ENCODE measurements at places on chromosomes 5 and 9.

DNA sequence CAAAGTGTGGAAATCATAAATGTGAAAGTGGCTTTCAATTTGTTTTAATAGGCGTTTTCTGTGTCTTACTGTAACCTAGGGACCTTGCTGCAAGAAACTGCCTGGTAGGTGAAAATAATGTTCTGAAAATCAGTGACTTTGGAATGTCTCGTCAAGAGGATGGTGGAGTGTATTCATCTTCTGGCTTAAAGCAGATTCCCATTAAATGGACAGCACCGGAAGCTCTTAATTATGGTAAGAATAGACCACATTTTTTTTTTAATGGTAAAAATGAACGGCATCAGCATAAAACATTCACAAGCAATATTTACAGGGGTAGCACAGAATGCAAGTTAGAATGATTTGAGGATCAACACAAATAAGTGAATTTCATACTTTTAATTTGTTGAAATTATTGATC lies 229.1 kb downstream of the PJA2 start:
- no peak for DNase-seq

DNA sequence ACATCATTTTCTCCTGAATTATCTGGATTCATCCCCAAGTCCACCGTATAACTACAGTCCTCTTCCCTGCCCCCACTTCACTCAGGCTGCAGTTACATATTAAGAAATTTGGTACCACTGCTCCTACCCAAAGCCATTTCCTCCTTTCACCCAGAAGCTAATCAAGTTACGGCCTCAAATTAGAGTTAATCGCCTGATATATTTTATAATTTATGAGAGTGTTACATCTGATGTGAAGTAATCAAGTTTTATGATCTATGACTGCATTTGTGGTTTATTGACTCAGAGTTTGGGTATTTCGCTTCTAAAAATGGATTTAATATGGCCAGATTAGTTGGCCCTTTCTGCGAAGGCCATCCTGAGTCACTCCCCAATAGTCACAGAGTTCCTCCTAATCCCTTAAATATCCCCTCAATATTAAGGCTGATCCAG lies 223.6 kb upstream of the KIF2A start:
- DNase-seq = no peak

GRCh38 chr5:171850324-171850947 lies 64.8 kb downstream of the SMIM23 start:
- no peak for DNase-seq

DNA sequence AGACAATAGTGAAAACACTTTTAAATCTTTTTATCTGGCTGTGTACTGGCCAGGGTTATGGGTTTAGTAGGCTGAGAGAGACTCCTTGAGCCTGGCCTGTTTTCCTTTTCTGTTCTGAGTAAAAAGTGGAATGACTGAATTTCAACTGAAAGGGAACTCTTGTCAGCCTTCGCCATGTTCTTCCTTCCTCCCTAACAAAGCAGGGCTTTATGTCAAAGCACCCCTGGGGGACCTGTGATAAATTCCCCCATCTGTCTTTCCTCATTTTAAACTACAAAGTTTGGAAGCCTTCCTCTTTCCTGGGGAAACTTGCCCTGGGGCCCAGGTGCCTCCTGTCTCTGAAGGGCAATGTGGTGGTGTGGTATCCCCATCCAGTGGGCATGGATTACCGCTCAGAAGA lies 29.7 kb downstream of the LARP1 start:
- DNase-seq = no peak

- no peak for DNase-seq
Measured at GRCh38 chr9:84293001-84293798, 47.4 kb downstream of the SLC28A3 start.

- DNase-seq = no peak
Measured at GRCh38 chr5:137587919-137588318, 88.8 kb upstream of the SPOCK1 start.

DNA sequence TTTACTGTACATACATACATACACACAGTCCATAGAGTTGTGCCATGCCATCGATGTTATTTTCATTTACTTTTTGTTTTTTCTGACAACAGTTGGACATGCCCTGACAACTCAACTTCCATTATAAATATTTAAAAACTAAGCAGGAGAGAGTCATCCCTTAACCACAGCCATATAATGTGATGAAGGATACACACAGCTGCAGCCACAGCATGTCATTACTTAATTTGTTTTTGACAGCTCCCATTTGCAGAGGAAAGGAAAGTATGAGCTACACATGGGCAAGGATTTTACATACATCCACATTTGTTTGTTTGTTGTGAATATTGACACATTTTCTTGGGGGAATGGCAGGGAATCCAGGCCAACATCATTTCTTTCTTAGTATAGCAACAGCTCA lies 91.5 kb upstream of the TUT7 start:
- no peak for DNase-seq

DNA sequence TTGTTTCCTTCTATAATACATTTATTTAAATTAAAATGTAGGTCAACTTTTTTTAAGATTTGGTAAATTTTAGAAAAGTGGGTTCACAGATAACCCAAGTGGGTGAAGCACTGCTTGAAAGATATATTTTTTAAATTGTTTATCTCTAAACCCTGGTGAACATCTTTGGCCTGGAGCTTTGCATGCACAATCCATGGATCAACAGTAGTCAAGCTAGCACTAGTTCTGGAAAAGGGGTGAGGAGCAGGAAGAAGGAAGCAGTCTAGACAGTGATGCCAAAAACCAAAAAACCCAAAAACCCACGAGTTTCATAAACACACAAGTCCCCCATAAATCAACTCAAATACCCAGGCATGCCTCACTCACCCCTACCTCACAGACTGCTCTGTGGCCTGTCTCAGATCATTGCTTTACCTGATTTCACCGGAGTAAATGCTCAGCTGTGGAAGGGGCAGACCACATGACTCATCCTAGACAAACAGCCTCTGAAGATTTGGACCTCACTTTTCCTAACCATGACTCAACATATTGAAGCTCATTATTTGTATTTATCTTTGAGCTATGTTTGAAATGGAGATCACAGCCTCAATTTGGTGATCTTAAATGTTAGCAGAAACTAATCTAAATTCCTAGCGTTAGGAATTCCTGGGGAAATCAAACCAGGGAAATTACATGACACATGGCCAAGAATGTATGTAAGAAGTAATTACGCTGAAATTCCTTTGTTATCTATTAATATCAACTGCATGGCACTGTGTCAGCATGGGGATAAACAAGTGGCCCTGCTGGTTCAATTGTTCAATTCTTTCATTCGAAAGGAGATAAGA lies 149.6 kb downstream of the ZNF608 start:
- no peak for DNase-seq

DNA sequence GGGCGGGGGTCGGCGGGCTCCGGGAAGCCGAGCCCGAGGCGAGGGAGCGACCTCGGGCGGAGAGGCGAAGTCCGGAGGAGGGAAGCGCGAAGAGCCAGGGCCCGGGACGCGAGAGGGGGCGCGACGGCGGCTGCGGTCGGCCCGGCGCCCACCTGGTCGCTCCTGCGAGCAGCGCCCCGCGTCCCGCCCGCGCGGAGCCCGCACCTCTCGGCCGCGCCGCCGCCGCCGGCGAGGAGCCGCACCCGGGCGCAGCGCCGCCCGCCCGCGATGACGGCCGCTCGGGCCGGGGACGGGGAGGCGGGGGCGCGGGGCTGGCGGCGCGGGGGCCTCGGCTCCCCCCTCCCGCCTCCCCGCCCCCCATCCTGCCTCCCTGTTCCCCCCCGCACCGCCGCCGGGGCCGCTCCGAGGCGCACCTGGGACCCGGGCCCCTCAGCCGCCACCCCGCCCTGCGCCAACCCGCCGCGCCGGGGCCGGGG lies 2.6 kb downstream of the NR5A1 start:
- no peak for DNase-seq

DNA sequence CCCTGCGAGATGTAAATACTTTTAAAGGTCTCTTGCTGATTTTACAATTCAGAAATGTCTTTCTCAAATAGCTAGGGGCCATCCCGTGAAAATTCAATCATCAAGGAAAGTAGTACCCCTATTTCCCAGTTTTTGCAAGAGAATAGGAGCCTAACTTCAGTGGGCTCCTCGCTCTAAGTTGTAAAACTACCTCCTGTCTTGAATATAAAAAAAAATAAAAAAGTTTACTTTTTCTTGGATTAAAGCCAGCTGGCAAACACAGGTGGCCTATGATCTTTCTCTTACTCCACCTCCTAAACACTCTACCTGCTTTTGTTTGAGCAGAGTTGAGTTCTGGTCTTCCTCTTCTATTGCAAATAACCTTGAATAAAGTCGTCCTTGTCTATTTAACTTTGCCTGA lies 79.4 kb downstream of the SLCO4C1 start:
- no peak for DNase-seq

DNA sequence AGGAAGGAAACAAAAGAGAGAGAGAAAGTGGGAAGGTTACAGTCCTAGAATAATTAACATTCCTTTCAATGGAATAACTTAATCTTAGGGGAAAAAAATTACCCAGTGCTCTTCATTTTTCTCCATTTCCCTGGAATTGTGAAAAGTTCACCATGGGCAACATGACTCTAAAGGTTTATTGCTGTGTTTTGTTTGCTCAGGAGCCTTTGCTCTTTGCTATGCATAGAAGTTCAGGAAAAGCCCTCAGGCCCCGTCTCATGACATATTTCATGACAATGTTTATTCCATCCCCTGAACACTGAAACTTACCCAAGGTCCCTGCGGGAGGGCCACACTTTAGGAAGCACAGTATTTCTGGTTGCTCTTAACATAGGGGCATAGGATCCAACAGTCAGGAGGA lies 9.8 kb upstream of the CTSL start:
- no peak for DNase-seq

DNA sequence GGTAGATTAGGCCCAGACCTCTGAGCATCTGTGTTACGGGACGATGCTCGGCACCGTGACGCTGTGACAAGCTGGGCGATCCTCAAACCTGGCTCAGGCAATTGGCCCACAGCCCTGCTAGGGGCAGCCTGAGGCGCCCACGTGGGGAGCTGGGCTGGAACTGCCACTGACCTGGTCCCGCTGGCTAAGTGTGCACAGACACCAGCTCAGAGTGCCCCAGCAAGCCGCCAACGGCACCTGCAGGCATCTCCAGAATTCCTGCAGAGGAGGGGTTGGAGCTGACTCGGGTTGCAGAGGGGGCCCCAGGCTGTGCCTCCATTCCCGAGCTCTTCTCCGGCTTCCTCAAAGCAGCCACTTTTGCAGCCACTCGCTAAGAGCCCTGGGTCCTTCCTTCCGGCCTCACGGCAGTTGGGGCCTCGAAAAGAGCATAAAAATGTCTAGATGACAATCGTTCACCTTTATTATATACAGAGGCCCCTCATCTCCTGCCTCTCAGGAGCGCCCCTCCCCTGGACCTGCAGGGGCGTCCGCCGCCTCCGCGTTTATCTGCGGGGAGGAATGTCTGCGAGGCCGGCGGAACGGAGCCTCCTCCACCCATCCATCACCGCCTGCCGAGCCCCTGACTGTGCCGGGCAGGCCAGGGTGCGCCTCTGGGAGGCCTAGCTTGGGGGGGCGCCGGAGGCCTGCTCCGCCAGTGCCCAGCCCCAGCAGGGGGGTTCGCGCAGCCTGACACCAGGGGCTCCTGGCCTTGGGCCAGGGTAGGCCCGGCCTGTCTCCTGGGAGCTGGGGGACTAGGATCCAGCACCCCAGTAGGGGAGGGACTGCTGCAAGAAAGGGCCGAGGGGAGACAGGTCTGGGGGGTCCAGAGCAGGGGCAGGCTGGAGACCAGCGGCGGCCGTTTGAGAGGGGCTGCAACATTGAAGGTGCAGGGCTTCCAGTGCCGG lies 144.9 kb downstream of the BARX1 start:
- no peak for DNase-seq

All from NCI-H1694 (cell line).